Fibroblast of lung (primary cell): ENCODE measurements at places on chromosomes 16 and 17. TPM values are rescaled to one million over a fixed set of nuclear protein-coding genes. Genes with fewer than 3 reads are reported as not detected.

CLDN9 gene
- total RNA-seq, result not detected in 2 replicates

MT4 gene
- not detected in 2 replicates for total RNA-seq

ZNF423 gene
- 0.17 and 0.77 TPM in 2 replicates for total RNA-seq

SMIM36 gene
- total RNA-seq, result not detected in 2 replicates

ASPHD1 gene
- total RNA-seq, result 5.4 and 5.9 TPM in 2 replicates

KRTAP9-2 gene
- not detected in 2 replicates for total RNA-seq

TBKBP1 gene
- 11.3 and 11.6 TPM in 2 replicates for total RNA-seq

GAST gene
- total RNA-seq, result not detected in 2 replicates

CDH1 gene
- under 0.01 TPM in 1 of 2 replicates, not detected in the other for total RNA-seq

GJD3 gene
- total RNA-seq, result 3.9 and 4.3 TPM in 2 replicates

KLHL10 gene
- 0.26 and 0.33 TPM in 2 replicates for total RNA-seq

FA2H gene
- total RNA-seq, result not detected in 2 replicates

KRT9 gene
- total RNA-seq, result not detected in 2 replicates

DHX58 gene
- total RNA-seq, result 12.3 and 18.3 TPM in 2 replicates

CIBAR2 gene
- not detected in 2 replicates for total RNA-seq
